MCF 10A (cell line): ENCODE measurements at places on chromosomes 7 and 10. TPM values are rescaled to one million over a fixed set of nuclear protein-coding genes. Genes with fewer than 3 reads are reported as not detected.
A peak's percentile ranks its signal among the peaks of the same experiment; 100 is the strongest.

- peaks cover 5% of the 10 kb centered on the region for H3K36me3 ChIP-seq
- H3K4me3 ChIP-seq = no peak overlapping the region
- no peaks in the 10 kb centered on the region for H3K4me1 ChIP-seq
- no peak overlapping the region for H3K27ac ChIP-seq
- DNase-seq = no peak
Observed at GRCh38 chr10:80760914-80761371, 223.2 kb downstream of the SH2D4B start.

- no peak overlapping the region for H3K27ac ChIP-seq
- DNase-seq = no peak
- no peaks in the 10 kb centered on the region for H3K27me3 ChIP-seq
- peaks cover 3% of the 10 kb centered on the region for H3K36me3 ChIP-seq
Observed at GRCh38 chr10:18418541-18419215, 232.7 kb downstream of the NSUN6 start.

C10orf53 gene
- total RNA-seq = not detected in 2 replicates

BHLHA15 gene
- 3.2 and 6.0 TPM in 2 replicates for total RNA-seq

TAS2R3 gene
- 2.7 and 3.1 TPM in 2 replicates for total RNA-seq

DNA sequence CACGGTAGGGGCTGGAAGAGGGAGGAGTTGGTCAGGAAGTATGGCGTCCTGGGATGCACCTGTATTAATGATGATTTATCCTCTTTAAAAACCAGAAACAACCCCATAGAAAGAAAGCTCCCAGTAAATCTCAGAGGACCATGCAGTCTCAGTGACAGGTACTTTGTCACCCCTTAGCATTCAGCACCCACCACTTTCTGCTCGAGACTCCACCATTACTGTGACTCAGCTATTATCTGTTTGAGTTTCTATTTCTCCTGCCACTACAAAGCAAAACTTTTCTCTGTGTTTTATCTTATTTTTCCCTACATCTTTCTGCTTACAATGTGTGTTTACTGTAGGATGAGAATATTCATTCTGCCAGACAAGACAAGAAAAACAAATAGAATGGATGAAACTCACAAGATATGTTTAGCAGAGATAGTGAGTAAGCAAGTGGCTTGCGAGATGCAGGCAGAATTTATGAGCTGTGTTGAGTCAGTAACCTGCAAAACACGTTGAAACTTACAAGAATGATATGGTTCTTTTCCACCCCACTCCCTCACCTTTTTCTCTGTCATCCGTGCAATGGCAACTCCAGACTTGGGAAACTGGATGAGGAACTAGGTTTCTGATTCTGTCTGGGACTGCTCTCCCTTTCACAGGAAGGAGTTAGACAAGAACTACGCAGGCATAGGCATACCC lies 127.1 kb downstream of the AOAH start:
- no peaks in the 10 kb centered on the region for H3K27me3 ChIP-seq
- H3K36me3 ChIP-seq = no peaks in the 10 kb centered on the region
- H3K4me3 ChIP-seq = no peak overlapping the region

RELN gene
- total RNA-seq = not detected in 2 replicates

DNA sequence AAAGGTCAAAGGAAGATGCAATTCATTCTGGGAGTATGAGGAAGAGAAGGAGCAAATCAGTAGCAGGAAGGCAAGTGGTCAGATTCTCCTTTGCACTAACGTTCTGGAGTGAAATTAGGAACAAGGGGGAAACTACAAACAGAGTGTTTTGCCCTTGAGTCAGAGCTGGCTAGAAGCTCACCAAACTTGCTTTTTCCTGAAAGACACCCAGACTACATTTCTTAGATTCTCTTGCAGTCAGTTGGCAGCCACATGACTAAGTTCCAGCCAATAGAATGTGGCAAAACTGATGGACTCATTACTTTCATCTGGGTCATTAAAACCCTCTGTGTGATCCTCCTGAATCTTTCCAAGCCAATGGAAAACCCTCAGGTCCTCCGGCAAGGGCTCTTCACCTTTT lies 18.6 kb upstream of the DLX5 start:
- no peak for DNase-seq
- H3K27ac ChIP-seq = no peak overlapping the region
- no peak overlapping the region for H3K4me3 ChIP-seq
- H3K4me1 ChIP-seq = no peaks in the 10 kb centered on the region
- H3K27me3 ChIP-seq = peaks cover 78% of the 10 kb centered on the region

- no peak for DNase-seq
- no peaks in the 10 kb centered on the region for H3K4me1 ChIP-seq
- H3K27ac ChIP-seq = no peak overlapping the region
- no peak overlapping the region for H3K4me3 ChIP-seq
Observed at GRCh38 chr7:96675548-96675947, 34.1 kb downstream of the SEM1 start.

DNA sequence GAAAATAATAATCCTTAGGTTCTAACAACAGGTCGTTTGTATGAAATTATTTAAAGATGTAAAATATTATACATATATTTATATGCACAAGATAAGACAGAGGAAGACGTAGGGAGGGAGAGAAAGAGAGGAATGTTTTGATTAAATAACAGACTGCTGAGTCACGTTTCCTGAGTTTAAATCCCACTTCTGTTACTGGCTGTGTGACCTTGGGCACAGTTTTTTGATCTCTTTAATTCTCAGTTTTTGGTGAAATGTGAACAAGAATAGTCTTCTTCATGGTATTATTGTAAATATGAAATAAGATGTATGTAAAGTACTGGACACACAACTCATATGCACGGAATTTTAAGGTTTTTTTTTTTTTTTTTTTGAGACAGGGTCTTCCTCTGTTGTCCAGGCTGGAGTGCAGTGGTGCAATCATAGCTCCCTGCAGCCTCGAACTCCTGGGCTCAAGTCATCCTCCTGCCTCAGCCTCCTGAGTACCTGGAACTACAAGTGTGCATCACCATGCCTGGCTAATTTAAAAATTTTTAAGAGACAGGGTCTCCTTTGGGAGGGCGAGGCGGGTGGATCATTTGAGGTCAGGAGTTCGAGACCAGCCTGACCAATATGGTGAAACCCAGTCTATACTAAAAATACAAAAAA lies 42.6 kb downstream of the BAMBI start:
- H3K4me3 ChIP-seq = no peak overlapping the region
- H3K27me3 ChIP-seq = no peaks in the 10 kb centered on the region
- H3K27ac ChIP-seq = no peak overlapping the region
- H3K36me3 ChIP-seq = no peaks in the 10 kb centered on the region
- peaks cover 5% of the 10 kb centered on the region for H3K4me1 ChIP-seq

DNA sequence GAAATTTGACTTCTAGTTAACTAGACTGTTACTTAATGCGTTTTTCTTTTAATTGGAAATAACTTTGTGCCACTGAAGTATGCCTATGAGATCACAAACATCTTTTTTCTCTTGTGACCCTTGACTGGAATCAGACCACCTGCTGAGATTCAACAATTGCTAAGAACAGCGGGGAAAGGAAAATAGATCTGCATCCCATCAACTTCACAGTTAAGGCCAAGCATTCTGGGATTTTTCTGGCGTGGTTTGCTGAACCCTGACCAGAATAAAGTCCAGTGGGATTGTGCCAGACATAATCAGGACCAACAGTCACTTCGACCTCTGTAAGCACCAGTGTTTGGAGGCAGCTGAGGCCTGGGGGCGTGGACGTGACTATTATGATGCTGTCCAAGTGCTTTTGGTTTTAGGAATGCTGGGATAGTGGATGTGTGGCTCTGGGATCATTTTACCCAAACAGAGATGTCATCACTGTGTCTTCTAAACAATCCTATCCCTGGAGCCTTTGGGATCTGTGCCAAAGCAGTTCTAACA lies 373.3 kb upstream of the PRKCQ start:
- no peak overlapping the region for H3K4me3 ChIP-seq
- H3K27me3 ChIP-seq = no peaks in the 10 kb centered on the region
- H3K27ac ChIP-seq = no peak overlapping the region
- no peaks in the 10 kb centered on the region for H3K4me1 ChIP-seq
- no peaks in the 10 kb centered on the region for H3K36me3 ChIP-seq

TEX36 gene
- not detected in 2 replicates for total RNA-seq

GRCh38 chr10:66252986-66253385 lies 672.9 kb upstream of the LRRTM3 start:
- H3K4me1 ChIP-seq = no peaks in the 10 kb centered on the region
- no peak overlapping the region for H3K4me3 ChIP-seq
- DNase-seq = no peak
- no peaks in the 10 kb centered on the region for H3K36me3 ChIP-seq
- no peak overlapping the region for H3K27ac ChIP-seq

ADAM12 gene
- 2.2 and 3.1 TPM in 2 replicates for total RNA-seq

GRCh38 chr7:100545360-100546128 lies 6.5 kb downstream of the AGFG2 start:
- DNase-seq = peak; percentile 94
- H3K27me3 ChIP-seq = no peaks in the 10 kb centered on the region
- peak overlapping the region; percentile 1 for H3K4me3 ChIP-seq
- peaks cover 10% of the 10 kb centered on the region for H3K36me3 ChIP-seq

DNA sequence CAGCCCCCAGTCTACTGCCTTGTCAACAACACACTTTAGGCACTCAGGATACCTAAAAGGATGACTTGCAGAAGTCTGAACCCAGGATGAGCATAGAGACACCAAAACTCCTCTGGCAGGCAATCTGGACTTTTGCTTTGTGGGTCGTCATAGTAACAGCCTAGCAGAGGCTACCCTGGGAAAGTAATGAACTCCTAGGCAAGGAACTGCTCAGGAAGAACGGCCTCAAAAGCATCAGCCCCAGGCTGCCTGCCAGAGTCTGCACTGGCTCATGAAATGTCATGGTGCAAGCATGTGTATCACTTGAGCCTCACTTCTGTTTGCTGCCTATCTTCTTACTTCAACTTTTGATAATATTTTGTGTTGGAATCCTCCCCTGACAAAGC lies 715.1 kb downstream of the GRID1 start:
- H3K27me3 ChIP-seq = no peaks in the 10 kb centered on the region
- H3K4me1 ChIP-seq = peaks cover 24% of the 10 kb centered on the region
- H3K36me3 ChIP-seq = no peaks in the 10 kb centered on the region
- DNase-seq = no peak
- H3K4me3 ChIP-seq = no peak overlapping the region
- H3K27ac ChIP-seq = no peak overlapping the region

DNA sequence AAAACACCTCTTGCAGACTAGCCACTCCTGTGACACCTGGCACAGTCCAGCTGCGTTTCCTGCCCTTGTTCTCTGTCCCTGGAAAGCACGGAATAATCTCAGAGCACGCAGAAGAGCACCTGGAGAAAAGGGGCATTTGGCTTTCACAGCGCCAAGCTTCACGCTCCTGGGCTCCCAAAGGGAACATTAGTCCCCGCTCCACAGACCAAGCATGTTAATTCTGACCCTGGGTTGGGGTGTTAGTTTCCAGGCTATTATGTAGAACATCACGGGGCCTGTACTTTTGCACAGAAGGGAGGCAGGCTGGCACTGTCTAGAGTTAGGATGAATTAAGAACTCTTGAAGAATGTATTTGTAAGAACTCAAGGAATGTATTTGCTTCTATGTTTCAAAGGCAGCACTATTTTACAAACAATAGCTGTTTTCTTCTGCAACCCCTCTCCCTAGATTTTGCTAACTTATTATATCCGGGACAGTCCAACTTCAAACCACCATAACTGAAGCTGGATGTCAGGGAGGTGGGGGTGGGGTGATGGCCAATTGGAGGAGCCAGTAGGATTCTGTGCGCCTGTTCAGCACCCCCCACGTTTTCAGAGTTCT lies 62.2 kb upstream of the TRIM8 start:
- H3K4me3 ChIP-seq = no peak overlapping the region
- no peaks in the 10 kb centered on the region for H3K27me3 ChIP-seq
- DNase-seq = no peak
- H3K4me1 ChIP-seq = no peaks in the 10 kb centered on the region
- H3K27ac ChIP-seq = no peak overlapping the region

- no peak overlapping the region for H3K27ac ChIP-seq
- H3K27me3 ChIP-seq = no peaks in the 10 kb centered on the region
- no peaks in the 10 kb centered on the region for H3K36me3 ChIP-seq
- peak; percentile 89 for DNase-seq
Observed at GRCh38 chr7:50812841-50813475, 30.3 kb upstream of the GRB10 start.

- H3K27ac ChIP-seq = no peak overlapping the region
- H3K36me3 ChIP-seq = no peaks in the 10 kb centered on the region
- H3K4me3 ChIP-seq = no peak overlapping the region
- DNase-seq = no peak
- peaks cover 78% of the 10 kb centered on the region for H3K27me3 ChIP-seq
- no peaks in the 10 kb centered on the region for H3K4me1 ChIP-seq
Observed at GRCh38 chr10:55367555-55367954, 566.5 kb upstream of the PCDH15 start.

CC2D2B gene
- total RNA-seq = not detected in 2 replicates

GRCh38 chr7:69277366-69277765 lies 320.9 kb upstream of the AUTS2 start:
- H3K27me3 ChIP-seq = no peaks in the 10 kb centered on the region
- no peak overlapping the region for H3K4me3 ChIP-seq
- no peak overlapping the region for H3K27ac ChIP-seq
- no peaks in the 10 kb centered on the region for H3K4me1 ChIP-seq
- no peak for DNase-seq

IDE gene
- total RNA-seq = 54.6 and 66.4 TPM in 2 replicates

NKX6-2 gene
- total RNA-seq = not detected in 2 replicates

GRCh38 chr7:155997431-155998327 lies 185.4 kb upstream of the SHH start:
- no peaks in the 10 kb centered on the region for H3K4me1 ChIP-seq
- peaks cover 52% of the 10 kb centered on the region for H3K27me3 ChIP-seq
- no peak overlapping the region for H3K27ac ChIP-seq
- H3K36me3 ChIP-seq = no peaks in the 10 kb centered on the region

DNA sequence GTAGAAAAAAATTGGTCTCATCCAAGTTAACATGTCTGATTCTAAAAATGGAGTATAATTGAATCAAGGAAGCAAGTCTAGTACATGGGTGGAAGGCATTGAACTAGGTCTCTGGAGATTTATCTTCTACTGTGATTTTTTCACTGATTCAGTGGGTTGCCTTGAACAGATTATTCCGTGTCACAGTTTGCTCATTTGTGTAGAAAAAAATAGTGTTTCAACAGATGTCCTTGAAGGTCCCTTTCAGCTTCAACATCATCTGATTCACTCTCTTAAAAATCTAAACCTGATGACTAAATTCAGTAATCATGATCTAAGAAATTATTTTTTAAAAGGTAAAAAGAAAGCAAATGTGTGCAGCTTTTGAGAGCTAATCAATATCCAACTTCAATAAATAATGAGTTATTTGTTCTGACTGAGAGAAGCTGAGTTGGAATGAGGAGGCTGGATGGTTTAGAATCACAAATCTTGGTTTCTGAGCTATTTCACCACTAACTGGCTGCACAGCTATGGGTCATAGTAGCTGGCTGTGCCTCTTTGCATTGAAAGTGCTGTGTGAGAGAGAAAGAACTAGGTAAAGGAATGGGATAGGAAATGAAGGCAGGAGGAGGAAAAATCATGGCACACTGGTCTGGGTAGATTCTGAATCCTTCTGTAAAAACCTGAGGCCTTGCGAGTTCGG lies 221.5 kb upstream of the MDFIC start:
- H3K36me3 ChIP-seq = no peaks in the 10 kb centered on the region
- H3K4me3 ChIP-seq = no peak overlapping the region
- no peak for DNase-seq
- H3K27me3 ChIP-seq = peaks cover 23% of the 10 kb centered on the region
- H3K27ac ChIP-seq = no peak overlapping the region
- peaks cover 6% of the 10 kb centered on the region for H3K4me1 ChIP-seq

GRCh38 chr10:31645786-31646185 lies 282.8 kb downstream of the ARHGAP12 start:
- peaks cover 23% of the 10 kb centered on the region for H3K4me1 ChIP-seq
- H3K36me3 ChIP-seq = no peaks in the 10 kb centered on the region
- no peak overlapping the region for H3K27ac ChIP-seq
- H3K4me3 ChIP-seq = no peak overlapping the region

CRHR2 gene
- total RNA-seq = not detected in 2 replicates

GRCh38 chr10:78914502-78915189 lies 154.1 kb upstream of the ZMIZ1 start:
- DNase-seq = no peak
- peaks cover 12% of the 10 kb centered on the region for H3K27me3 ChIP-seq
- no peak overlapping the region for H3K4me3 ChIP-seq
- peaks cover under 1% of the 10 kb centered on the region for H3K4me1 ChIP-seq
- no peaks in the 10 kb centered on the region for H3K36me3 ChIP-seq
- H3K27ac ChIP-seq = no peak overlapping the region
